ENCODE measurements at places on chromosomes 2 and 18.

- DNase-seq: no peak
Observed at GRCh38 chr2:210561475-210561874, 5.1 kb downstream of the CPS1 start.

DNA sequence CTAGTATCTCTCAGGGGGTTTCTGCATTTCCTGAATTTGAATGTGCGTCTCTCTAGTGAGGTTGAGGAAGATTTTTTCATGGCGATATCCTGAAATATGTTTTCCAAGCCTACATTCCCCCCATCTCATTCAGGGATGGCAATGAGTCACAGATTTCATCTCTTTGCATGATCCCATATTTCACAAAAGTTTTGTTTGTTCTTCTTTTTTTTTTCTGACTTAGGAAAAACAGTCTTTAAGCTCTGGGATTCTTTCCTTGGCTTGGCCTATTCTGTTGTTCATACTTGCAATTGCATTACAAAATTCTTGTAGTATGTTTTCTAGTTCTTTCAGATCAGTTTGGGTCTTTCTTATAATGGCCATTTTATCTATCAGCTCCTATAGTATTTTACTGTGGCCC, 136.5 kb downstream of the DSEL start:
- no peak for DNase-seq

- peak; percentile 57 for DNase-seq
Observed at GRCh38 chr2:75627902-75628504, 18.6 kb upstream of the MRPL19 start.

- no peak for DNase-seq
Observed at GRCh38 chr2:43438858-43439655, 156.8 kb downstream of the THADA start.

GRCh38 chr2:180728928-180729559, 251.4 kb upstream of the UBE2E3 start:
- no peak for DNase-seq

- DNase-seq: no peak
Observed at GRCh38 chr2:62931536-62931935, 119.1 kb upstream of the OTX1 start.

DNA sequence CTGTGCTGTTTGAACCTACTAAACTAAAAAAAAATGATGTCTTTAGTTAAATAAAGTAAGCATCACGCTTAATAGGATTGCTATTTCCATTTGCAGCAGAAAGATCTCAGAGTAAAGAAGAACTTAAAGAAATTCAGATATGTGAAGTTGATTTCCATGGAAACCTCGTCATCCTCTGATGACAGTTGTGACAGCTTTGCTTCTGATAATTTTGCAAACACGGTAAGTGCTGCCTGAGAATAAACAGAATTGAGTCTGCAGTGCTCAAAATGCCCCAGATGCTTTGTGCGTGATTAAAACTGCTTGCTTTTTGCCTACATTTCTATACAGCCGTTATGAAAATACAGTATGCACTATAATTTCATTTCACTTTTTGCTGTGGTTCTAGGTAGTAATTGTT, 3.9 kb downstream of the CDCA7 start:
- DNase-seq: no peak

DNA sequence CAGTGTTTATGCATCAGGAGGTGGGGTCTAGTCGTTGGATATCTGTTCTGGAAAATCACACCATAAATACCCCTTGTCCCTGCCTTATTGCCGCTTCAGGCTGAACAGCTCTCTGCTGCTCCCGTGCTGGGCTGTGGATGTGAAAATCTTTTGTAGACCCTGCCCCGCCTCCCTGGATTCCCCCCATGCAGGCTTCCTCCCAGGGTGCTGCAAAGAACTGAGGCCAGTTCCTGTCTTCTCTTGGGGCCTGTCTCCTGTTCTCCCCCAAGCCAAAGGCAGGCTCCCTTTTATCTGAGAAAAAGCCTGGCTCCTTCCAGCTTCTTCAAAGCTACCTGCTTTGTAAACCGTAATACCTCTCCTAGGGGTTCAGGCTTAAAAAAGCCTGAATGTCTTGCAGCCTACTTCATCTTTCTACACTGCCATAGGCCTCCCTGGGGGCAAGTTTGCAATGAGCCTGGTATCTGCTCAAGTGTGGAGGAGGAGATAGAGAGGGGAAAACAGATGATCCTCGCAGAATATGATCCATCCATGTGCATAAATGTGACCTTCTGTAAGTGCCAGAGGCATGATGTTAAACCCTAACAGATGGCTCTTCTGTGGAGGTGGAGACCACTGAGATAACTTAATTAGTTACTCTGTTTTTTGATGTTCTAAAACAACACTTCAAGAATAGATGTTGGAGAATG, 55.3 kb downstream of the VWA3B start:
- no peak for DNase-seq

DNA sequence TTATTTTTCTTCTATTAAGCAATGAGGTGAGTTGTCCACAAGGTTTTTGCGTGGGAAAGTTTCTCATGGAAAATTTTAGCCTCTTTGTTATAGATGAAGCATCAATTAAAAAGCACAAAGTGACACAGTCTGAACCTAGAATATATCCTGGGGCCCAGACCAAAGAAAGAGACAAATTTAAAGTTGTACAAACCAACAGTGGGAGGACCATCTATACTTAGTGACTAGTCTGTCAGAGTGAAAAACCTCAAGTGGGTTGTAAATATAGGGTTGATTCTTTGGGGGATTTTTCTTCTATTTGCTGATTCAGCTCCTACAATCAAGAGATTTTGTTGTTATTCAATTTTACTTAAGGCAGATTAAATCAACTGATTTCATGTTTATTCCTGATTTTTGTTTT, 256.2 kb downstream of the SATB2 start:
- no peak for DNase-seq

DNA sequence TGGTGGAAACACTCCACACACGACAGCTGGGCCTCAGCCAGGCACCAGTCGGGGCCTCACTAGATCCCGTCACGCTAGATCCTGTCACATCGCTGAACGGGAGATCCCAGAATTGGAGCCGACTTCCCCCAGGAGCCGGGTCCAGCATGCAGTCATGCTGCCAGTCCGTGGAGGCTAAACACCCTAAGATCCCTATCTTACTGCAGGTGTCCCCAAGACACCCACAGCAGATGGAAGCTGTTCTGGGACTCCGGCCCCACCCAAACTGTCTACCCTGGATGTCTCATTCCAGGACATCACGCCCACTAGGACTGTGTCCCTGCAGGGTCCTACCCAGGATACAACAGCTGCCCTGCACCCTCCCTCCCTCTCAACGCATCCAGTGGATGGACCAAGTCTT, 23.4 kb downstream of the ZNF516 start:
- no peak for DNase-seq

DNA sequence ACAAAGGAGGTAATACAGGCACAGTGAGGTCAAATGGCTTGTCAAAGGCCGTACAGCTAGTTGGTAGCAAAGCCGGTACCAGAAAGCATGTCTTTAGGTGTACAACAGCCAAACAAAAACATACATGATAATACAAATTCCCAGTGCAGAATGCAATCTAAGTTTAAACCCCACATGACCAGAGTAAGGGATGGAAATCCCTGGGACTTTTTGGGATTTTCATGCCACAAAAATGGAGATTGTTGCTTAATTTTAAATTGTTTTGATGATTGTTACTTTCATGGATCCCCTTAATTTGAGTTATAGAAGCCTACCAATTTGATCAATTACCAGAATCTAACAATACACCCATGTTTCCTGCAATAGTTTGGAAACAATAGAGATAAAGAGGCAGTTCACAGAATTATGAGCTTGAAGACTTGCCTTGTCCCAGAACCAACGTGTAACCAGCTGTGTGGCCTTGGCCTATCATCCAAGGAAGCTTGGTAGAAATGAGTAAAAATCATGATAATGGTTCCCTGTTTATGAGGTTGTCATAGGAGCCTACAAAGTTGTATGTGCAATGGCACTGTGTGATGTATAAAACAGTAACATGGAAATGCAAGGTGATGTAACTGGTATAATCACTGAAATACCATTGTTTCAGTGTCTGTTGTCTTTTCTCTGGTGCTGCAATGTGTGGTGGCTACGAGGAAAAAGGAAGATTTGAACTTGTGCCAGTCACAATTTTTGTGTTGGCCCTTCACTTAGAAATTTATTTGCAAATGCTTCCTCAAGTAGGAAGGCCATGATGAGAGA, 85.3 kb downstream of the ZEB2 start:
- no peak for DNase-seq

DNA sequence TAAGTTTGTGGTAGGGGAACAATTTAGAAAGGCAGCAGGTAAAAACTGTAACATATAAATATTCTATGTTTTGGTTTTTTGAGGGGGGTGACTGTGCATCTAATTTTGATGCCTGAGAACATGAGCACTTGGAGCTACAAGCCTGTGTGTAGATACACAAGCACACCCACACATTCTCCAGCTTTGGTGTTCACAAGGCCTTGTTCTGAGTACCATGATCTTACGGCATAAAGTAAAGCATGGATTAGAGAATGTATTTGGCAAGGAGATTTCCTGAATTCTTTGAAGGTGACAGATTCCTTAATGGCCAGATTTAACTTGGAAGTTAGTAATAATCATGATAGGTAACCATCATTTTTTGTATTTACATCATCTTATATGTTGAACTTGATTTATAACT, 42.7 kb downstream of the MAP3K20 start:
- DNase-seq: no peak

DNA sequence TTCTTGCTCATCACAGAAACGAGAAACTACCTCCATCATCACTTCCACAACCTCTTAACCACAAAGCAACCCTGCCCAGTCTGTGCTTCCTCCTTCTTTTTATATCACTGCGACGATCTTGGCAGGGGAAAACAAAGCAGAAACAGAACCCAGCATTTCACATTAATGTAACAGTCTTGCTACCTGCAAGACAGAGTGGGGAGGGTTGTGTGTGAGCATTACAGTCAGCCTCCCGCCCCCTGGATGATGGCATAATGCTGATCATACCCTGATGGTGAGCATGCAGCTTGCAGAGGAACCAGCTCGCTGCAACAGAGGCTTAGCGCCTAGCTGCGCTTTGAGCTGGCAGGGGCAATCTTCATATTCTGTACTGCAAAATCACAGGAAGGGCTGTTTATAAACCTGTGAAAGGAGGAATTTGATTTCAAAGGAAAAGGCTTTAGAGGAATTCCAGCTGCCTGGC, 376.1 kb downstream of the IRS1 start:
- DNase-seq: peak; percentile 12

GRCh38 chr2:84247532-84247931, 211.5 kb downstream of the SUCLG1 start:
- no peak for DNase-seq
